ENCODE measurements at places on chromosomes 11 and 22. TPM values are rescaled to one million over a fixed set of nuclear protein-coding genes. Genes with fewer than 3 reads are reported as not detected.

Gene PHETA2
- 7.8 TPM for total RNA-seq

Gene PGA4
- total RNA-seq, result not detected

Gene YAP1
- 193 TPM for total RNA-seq

Gene PATE4
- not detected for total RNA-seq

Gene NFAM1
- 0.27 TPM for total RNA-seq

Gene ENTHD1
- total RNA-seq, result not detected

Gene SLCO2B1
- not detected for total RNA-seq

Gene C11orf16
- not detected for total RNA-seq

Gene OR52H1
- total RNA-seq, result 1.6 TPM

Gene BIK
- total RNA-seq, result 9.9 TPM

Gene FXYD2
- 5.7 TPM for total RNA-seq

Gene WT1
- 131 TPM for total RNA-seq

Gene MRPL11
- total RNA-seq, result 49.7 TPM

Gene RNF214
- 39.5 TPM for total RNA-seq

Gene PRG3
- total RNA-seq, result not detected

Gene NLRP6
- total RNA-seq, result not detected

Gene DDT
- 85.3 TPM for total RNA-seq

Gene CHRM1
- total RNA-seq, result 0.11 TPM

Data from mesothelial cell of epicardium (in vitro differentiated cells).